Keratinocyte (primary cell): ENCODE measurements at places on chromosomes 7 and 10. TPM values are rescaled to one million over a fixed set of nuclear protein-coding genes. Genes with fewer than 3 reads are reported as not detected.

The ORC5 gene
- polyA plus RNA-seq = 12.2 to 17.9 TPM (median 13.5 TPM) in 3 replicates

GRCh38 chr7:155455776-155456737 is 1.9 kb upstream of the EN2 start:
- DNase-seq = no peak

The PTN gene
- polyA plus RNA-seq = 0.04 TPM in 1 of 3 replicates, not detected in the others

DNA sequence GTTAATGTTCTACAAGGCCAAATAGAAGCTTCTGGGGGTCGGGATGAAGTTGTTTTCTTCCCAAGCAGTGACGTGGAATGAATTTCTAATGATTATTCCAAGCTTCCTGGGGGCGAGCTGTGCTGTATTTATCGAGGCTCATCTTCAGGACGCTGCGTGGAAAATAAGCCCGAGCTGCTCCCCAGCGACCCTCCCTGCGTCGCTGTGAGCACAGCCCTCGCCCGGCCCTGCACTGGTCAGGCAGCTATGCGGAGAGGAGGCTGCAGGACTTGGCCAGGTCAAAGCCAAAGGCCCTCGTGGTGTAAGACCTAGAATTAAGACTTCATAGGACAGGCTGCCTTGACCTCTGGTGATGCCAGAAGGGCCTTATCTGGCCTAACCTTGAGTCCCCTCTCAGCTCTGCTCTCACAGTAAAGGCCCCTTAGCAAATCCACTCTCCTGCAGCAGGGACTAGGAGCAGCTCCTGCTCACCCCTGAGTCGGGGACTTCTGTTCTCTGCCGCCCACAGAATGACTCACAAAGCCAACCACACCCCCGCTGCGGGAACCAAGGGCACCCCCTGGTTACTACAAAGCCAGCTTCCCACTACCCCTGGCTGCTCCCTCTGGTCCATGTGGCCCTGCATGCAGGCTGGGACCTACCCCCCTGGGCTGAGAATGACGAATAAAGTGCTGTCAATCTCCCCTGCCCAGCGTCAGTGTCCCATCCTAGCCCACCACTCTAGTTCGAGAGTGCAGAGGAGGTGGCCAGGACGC is 501.6 kb downstream of the TCERG1L start:
- DNase-seq = no peak

The PCLO gene
- 1.00 to 2.1 TPM (median 1.8 TPM) in 3 replicates for polyA plus RNA-seq

DNA sequence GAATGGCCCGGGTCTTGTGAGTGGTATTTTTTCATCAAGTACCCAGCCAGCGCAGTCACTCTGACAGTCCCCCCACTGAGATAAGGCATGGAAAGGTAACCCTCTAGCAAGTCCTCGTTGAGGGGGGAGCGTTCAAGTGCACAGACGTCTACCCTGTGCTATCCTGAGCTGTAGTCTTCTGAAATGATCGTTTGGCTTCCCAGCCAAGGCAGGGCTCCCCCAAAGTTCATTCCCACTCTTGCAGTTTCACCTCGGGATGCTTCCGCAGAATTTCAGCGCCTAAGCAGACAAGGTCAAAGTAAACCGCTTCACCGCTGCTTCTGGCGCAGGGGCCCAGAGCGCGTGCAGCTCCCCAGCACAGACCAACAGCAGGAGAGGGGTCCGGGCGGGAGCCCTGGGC is 1.8 kb downstream of the INSYN2A start:
- DNase-seq = no peak

- peak; percentile 30 for DNase-seq
Observed at GRCh38 chr7:37096341-37096740, 352.3 kb downstream of the ELMO1 start.

The PNLIPRP2 gene
- polyA plus RNA-seq = not detected in 3 replicates

DNA sequence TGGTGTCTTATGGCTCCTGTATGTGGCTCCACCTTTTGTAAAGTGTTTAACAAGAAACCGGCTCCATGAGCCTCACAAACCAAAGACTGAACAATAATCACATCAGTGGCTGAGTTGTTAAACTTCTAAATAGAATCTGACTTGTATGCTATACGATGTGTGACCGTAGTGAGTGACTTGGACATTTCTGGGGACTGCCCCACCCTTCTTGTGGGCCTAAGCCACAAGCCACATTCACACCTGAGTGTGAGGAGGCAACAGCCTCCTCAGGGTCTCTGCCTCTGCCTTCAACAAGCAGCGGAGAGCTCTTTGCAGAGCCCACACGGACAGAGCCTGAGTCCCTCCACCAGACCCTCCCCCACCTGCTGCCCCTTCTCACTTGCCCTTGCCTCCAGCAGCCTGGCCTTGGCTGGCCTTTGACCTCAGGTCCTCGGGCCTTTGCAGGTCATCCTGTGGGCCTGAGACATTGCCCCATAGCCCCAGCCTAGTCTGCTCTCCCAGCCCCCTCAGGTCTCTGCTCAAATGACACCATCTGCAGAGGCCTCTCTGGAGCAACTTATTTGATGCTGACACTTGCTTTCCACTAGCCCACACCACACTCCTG is 156.8 kb upstream of the TNS3 start:
- DNase-seq = no peak

DNA sequence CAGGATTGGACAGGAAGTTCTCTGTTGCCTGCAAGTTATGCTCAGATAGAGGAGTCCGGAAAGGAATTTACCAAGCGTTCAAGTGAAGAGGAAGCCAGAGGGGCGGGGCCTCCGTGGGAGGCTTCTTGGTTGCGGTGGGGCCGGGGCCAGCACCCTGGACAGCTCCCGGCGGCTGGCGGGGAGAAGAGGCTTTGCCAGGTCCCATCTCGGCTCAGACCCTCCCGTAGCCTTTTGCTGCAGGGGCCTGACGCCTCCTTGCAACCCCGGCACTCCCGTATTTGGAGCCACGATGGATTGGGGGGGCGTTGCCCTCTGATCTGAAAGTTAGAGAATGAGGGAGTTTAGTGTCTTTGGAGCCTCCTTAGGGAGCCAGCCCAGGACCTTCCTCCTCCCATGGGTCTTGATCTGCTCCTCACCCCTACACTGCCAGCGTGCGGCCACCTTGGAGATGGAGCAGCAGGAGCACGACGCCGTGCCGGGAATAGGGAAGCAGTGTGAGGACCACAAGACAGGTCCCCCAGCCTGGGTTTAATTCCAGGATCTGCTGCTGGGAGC is 3.1 kb upstream of the SLC18A3 start:
- no peak for DNase-seq

DNA sequence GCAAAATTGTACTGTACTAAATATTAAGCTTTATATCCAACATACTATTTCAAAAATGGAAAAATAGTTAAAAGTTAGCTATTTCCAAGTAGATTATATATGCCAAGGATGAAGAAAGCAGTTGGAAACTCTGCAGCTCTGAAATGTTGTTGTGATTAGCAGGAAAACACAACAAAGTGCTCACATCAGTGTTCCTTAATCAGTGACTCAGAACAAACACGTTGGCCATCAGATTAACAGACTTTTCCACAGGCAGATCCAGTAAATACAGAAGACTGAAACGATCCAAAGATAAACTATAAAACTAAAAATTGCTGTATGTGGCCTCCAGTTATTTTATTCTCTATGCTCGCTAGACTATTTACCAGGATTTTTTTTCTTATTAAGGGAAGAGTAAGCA is 99.6 kb upstream of the SEMA3D start:
- no peak for DNase-seq

DNA sequence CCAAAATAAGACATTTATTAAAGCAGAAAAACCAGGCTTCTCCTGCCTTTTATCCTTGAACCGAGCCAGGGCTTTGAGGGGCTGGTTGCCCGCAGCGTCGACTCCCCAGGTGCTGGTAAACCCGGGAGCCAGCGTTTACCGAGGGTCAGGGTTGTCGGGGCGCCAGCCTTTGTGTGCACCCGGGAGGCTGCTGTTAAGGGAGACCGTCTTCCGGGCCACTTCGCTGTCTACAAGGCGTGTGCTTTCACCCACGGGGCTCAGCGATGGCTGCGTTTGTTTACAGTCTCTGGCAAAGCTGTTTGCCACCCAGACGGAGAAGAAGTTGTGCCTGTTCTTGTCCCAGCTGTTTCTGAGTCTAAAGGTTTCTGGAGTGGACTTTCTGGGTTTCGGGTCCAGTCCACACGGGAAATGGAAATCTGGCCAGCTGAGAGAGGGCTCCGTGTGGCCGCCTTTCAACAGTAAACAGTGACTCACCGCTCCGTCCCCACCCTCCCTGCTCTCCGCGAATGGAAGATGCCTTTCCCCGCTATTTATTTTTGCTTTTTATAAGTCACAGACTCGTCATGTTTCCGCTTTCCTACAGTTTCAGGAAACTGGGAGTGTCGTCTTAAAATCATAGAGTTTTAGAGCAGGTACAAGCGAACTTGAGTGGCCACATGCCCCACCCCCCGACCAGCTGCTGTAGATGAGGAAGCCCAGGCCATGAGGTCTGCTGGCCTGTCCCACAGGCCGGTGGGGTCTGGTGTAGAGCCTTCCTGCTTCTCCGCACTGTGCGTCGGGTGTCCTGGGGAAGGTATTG is 2.2 kb downstream of the MAFK start:
- peak; percentile 84 for DNase-seq

DNA sequence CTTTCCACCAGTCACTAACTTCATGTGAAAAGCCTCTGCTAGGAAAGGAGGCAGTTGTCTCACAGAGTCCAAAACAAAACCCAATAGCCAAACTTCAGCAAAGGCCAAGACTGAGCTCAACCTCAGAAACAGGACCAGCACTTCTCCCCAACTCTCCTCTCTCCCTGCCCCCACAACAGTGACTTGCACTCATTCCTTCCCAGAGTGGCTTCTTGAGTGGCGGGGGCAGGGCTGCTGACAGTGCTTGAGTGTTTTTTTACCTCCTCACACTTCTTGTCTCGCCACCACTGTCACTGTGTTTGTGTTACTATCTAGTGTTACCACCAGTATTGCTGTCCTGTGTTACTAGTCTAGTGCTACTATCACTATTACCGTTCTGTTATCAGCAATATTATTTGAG is 206.8 kb downstream of the KLF6 start:
- DNase-seq = no peak

The HMX3 gene
- not detected in 3 replicates for polyA plus RNA-seq

The CAMK1D gene
- 0.76 to 0.97 TPM (median 0.85 TPM) in 3 replicates for polyA plus RNA-seq

DNA sequence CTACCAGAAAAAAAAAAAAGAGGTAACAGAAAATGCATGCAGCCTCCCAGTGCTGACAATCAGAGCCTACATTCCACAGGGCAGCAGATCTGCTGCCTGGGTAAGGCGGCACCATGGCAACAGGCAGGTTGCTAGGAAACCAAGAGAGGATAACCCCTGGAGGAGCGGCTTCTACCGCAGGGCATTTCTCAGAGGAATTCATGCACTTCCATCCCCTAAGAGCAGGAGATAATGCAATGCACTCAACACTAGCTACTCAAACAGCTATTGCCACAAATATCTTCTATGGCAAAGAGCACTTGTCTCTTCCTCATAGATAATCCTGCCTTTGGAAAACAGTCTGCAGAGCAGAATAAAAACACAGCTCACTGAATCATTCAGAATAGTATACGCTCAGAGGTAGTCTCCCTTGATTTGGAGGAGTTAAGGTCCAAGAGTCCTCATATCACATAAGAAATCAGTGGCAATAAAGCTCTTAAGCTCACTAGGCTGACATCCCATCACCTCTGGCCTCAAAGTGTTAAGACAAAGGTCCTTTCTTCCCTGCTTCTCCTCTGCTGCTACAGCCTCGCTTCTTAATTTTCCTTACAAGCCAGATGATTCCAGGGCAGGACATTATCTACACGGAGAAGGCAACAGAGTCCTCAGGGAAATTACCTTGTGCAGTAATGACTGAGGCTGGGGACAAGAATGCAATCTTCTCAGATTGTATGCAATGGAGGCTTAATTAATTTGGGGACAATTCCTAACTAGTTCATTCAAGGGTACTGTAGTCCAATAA is 10.7 kb downstream of the PSAP start:
- no peak for DNase-seq
